ENCODE measurements at places on chromosomes 5 and 9.

DNA sequence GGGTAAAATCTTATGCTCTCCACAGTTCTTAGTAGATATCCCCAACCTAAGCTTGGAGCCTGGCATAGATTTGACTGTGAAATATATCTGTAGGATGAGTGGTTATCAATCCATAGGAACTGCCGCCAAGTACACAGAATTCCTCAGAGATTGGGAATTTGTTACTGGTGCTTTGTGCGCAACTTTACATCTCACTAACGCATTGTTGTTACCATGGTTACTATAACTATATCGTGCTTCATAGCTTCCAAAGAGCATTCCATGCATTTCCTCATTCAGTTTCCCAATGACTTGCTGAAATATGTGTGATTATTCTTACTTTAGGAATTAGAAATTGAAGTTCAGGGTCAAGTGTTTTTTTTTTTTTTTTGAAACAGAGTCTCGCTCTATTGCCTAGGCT lies 9.5 kb upstream of the GGTA1 start:
- DNase-seq: no peak

DNA sequence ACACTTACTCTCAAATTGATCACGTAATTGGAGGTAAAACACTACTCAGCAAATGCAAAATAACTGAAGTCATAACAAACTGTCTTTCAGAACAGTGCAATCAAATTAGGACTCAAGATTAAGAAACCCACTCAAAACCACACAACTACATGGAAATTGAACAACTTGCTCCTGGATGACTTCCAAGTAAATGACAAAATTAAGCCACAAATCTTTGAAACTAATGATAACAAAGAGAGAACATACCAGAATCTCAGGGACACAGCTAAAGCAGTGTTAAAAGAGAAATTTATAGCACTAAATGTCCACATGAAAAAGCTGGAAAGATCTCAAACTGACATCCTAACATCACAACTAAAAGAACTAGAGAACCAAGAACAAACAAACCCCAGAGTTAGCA lies 540.5 kb upstream of the CDH18 start:
- DNase-seq: no peak

DNA sequence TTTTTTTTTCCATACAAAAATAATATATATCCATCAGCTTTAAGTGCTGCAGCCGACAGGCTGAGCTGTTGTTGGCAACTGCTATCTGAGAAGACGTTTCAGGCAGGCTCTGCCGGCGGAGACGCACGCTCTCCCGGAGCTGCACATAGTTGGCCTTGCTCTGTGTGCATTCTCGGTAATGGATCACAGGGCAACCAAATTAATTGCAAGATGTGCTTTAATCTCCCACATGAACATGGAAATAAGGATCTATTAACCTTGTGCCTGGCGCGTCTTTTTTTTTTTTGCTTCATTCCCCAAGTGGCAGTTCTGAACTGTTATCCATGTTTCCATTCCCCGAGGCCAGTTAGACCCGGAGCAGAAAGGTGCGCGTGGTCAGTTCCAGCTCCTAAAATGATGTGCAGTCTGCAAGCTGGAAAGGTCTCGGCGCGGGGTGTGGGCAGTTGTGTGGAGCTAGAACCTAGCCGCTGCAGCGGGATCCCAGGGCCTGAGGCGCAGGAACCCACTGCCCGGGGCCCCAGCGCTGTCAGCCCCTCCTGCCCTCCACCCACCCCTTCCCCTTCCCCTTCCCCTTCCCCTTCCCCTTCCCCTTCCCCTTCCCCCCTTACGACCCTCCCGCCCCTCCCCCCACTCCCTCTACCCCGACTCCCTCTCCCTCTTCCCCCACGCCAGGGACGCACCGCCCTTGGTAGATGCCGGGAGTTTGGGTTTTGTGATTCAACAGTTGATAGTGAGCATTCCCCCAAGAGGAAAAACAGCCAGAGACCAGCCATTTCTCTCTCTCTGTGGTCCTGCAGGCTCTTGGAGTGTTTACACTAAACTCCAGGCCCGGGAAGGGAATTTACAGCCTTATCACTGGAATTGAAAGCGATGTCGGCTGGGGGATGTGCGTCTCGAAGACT lies 137.8 kb downstream of the CEP120 start:
- no peak for DNase-seq

DNA sequence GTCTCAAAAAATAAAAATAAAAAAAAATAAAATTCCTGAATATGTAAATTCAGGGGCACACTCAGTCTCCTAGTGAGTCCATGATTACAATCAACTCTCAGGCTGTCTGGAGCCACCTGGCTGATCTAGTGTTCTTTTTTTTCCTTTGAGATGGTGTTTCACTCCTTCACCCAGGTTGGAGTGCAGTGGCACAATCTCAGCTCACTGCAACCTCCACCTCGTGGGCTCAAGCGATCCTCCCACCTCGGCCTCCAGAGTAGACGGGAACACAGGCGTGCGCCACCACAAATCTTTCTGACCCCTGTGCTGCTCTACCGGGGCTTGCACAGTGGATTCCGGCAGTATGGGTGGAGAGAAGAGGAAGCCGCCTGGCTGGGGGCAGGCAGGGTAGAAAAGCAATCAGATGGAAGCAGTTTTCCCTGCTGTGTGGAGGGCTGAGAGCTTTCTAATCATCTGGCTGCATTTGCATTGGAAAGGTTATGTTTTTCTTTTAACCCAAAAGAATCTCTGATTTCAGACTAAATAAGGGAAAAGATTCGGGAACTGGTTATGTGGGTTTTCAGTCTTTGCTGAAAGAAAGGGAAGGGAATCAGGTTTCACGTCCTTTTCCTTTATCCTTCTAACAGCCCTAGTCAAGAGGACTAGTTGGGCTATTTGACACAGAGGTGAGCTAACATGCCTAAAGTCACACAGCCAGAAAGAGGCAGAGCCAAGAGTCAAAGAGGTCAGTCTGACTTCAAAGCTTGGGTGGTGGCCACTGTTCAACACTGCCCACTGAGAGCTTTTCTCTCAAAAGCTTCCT lies 26.3 kb upstream of the CORO2A start:
- DNase-seq: no peak

DNA sequence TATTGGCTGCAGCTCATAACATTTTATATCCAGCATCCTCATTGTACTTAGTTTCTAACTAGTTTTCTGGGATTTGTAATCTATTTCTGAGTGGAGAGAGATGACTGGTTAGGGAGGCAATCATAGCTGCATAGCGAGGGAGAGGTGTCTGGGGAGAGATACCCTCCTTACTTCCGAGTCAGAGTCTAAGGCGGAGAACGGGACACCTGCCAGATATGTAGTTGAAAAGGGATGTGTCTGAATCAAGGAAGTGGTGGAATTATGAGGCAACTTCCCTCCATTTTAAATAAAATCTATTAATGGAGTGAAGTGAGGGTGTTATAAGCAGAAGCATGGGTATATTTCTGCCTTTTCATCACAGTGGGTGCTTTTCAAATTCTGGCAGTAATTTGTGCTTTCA lies 126.5 kb downstream of the MAST4 start:
- DNase-seq: no peak

GRCh38 chr5:102678267-102679058 lies 76.6 kb upstream of the PAM start:
- DNase-seq: no peak

GRCh38 chr9:78777747-78778146 lies 480.8 kb downstream of the PSAT1 start:
- DNase-seq: no peak

DNA sequence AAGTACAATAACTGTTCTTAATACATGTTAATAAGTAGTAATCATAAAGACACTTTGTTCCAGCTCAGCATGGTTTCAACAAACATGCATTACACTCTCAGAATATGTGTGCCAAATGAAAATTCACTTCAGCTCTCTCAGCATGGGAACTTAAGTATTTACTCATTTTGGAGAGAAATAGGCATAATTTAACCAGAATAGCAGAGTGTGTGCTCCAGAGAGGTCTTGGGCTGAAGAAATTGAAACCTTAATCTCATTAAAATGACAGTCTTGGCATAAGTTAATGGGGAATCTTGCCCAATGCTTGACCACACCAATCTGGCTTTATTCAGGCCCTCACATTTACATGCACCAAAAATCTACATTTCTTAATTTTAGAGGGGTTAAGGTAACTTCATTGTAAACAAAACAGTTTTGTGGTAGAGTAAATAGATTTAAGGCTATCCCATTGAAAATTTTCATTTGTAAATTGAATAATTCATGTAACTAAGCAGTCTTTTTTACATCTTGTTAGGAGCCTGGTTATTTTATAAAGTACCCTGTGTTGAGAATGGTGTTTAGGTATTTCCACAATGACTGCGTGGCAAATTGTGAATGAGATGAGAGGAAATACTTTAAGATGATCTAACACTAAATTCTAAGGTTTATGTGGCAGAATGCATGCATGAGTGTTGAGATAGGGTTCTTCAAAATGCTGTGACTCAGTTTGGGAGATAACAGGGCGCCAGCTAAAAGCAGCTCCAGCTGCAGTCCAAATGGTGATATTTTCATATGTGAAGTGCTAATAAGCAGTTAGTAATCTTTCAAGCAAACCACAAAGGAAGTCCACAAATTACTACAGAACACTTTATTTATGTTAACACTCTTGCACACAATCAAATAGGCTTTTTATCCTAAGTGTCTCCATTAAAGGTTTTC lies 11.3 kb upstream of the LOX start:
- DNase-seq: peak; percentile 77
